Esophagus squamous epithelium (tissue), 5 donors: ENCODE measurements at places on chromosomes 16 and 17.

DNA sequence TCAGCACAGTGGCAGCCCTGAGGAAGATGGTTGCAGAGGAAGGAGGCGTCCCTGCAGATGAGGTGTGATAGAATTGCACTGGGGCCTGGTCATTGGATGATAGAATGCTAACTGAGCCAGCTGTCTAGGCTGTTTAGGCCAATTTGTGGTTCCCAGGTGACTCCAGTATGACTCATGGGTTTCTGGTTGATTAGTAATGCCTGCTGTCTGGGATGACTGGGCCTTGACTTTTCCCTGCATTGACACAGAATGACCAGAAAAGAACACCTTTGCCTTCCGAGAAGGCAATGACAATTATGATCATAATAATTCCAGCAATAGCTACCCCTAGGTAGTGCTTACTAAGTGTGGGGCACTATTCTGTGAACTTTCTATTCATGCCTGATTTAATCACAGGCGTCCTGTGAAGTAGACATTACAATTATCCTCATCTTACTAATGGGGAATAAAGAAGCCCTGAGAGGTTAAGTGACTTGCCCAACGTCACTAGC, 31.5 kb downstream of the USP43 start:
- DNase-seq: no peak

DNA sequence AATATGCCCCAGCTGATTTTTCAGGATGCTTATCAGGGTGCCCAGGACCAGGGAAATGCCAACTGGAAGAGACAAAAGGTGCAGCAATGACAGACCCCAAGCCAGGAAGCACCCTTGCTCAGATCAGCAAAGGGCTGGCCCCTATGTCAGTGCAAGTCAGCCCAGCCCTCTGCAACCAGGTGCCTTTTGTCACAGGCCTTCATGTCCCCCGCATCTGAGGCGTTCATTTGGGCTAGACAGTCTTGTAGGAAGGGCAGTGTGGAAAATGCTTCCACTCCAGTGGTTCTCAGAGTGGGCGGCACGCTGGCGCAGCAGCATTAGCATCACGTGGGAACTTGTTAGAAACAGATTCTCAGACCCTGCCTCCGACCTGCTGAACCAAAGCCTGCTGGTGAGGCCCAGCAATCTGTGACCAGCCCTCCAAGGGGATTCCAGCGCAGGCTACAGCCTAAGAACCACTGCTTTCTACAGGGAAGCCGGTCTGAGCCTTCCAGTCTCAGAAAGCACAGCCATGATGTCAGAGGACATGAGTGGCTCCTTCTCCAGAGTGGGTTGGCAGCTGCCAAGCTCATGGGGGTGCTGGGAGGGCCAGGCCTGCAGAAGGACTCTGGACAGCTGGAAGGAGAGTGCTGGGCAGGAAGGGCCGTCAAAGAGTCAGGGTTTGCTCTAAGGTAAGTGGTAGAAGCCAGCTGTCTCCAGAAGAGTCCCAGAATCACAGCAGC, 13.1 kb downstream of the SLC47A2 start:
- DNase-seq: no peak

- DNase-seq: no peak
These were observed 20.1 kb upstream of the MLYCD start for GRCh38 chr16:83878838-83879237.

DNA sequence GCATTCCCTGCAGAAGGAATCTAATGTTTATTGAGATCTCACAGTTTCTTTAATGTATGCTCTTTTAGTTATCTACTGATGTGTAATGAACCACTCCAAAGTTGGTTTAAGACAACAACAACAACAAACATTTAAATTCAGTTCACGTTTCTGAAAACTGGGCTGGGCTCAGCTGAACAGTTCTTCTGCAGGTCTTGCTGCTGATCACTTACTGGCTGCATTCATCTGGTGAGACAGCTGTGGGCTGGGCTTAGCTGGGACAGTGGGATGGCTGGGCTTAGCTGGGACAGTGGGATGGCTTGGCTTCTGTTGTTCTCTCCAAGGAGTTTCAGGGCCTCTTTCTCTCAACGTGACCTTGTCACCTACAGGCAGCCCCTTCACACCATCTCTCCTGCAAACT, 544.3 kb upstream of the CDH5 start:
- DNase-seq: no peak

DNA sequence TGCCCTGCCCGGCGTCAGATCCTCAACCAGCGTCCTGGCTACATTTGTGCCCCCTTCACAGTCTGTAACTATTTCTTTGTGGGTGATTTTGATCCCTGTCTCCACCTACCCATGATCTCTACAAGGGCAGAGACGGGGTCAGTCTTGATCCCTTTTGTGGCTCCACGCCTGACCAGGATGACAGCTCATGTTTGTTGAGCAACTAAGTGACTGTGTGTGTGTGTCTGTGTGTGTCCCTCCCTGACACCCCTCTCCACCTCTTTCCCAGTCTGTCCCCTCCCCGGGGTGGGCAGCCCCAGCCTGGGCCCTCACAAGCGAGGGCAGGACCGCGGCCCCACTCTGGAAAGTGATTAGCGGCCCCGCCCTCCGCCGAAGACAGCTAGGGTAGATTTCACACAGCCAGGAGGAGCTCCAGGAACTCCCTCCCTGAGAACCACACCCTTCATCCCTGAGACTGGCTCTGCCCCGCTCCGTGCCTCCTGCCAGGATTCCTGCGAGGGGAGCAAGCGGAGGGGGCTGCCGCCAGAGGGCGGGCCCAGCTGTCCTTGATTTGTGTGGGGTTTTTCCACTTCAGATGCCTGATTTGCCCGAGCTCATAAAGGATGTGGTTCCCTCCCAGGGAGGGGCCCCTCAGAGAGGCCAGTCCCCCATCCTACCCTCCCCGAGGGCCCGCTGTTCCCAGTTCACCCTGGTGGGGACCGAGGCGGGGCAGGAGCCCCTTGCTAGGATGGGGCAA, 5.3 kb upstream of the HS3ST6 start:
- no peak for DNase-seq

- DNase-seq: no peak
These were observed 13.6 kb downstream of the OR1D5 start for GRCh38 chr17:3049705-3050295.

DNA sequence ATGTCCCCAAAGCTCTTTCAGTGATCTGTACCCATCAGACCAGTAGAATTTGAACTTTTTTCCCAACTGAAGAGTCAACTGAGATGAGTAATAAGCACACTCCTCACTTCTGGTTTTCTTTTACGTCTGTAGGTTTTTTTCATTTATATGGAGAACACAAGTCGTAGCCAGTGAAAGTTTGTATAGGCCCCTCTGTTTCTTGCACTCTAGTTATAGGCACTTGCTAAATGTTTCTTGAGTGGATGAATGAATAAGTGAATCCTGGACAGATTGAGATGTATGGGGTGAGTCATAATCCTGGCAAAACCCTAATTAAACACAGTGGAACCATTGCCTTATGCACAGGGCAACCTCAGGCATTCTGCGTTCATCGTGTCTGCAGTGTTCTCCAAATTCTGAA, 193.7 kb upstream of the TBX2 start:
- no peak for DNase-seq

DNA sequence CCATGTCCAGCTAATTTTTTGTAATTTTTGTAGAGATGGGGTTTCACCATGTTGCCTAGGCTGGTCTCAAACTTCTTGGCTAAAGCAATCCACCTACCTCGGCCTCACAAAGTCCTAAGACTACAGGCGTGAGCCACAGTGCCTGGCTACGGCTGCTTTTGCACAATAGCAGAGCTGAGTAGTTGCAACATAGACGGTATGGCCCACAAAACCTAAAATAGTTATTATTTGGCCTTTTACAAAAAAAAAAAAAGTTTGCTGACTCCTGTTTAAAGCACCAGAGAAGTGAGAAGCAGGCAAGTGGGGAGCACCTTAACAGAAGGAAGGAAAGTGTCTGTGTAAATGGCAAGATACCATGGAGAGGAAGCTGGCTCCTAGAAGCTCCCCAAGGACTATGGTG, 5.3 kb upstream of the HSF5 start:
- DNase-seq: no peak

DNA sequence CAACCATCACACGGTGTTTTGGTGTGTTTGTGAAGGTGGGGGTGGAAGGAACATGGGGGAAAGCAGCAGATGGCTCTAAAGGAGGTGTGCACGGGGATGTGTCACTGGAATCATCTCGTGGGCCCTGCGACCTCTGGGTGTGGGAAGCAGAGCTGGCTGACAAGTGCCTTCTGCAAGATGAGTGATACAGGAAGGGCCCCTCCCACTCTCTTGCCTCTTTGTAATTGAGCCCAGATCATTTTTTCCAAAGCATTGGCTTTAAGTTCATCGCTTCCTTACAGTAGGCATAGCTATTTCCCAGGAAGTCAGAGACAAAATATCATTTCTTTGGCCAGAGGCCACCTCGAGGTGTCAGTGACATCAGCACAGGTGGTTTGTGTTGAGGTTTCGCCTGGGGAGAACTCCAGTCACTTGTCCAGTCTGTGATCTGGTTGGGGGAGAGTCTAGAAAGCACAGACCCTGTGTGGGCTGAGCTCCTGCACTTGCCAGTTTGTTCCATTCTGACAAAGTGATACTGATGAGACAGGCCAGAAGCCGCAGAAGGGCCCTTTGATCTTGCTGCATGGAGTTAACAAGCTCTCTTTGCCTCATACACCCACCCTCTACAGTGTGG, 20.6 kb upstream of the SNTB2 start:
- DNase-seq: no peak

DNA sequence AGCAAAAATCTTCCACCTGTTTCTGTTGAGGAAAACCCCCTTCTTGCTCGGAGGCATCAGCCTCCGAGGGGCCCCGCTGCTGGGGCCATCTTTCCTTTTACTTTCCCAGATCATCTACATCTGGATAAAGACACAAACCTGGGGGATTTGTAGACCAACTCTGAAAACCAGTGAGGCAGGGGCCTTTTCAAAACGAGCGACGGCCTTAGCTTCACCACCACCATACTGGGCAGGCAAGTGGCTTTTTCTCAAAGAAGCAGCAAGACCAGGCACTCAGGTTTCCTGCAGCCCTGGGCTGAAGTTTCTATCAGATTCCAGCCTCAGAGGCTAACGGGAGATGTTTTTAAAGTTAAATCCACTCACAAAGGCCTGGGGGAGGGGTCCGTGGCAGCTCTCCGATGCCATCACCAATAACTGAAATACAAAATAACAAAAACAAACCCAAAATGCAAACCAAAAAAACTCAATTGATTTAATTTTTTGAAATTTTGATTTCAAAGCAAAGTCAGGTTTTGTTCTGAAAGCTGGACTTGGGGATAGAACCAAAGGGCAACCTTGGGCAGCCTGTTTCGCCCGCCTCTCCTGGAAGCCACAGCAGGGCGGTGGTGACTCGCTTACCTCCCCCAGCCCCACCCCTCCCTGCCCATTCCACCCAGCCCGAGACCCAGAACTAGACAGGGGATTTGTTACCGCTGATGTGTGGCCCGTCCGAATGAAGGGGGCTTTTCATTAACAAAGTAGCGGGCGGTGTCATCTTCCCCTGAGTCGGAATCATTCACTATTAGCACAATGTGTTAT, 55.8 kb downstream of the SALL1 start:
- no peak for DNase-seq

- no peak for DNase-seq
These were observed 11.8 kb downstream of the GNPTG start for GRCh38 chr16:1363501-1364041.

DNA sequence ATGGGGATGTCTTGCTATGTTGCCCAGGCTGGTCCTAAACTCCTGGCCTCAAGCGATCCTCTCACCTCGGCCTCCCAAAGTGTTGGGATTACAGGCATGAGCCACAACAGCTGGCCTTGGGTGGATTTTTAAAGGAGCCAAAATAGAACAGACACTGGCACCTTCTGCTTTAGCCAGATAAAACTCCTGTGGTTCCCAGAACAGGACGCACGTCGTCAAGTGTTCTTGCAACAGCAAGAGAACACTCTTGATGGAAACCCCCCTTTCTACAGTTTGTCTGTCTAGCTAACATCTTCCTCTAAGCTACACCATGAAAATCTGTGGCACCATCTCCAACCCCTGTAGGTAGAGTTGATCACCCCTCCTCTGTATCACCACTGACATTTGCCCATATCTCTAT, 122.6 kb downstream of the NPIPB5 start:
- DNase-seq: no peak

DNA sequence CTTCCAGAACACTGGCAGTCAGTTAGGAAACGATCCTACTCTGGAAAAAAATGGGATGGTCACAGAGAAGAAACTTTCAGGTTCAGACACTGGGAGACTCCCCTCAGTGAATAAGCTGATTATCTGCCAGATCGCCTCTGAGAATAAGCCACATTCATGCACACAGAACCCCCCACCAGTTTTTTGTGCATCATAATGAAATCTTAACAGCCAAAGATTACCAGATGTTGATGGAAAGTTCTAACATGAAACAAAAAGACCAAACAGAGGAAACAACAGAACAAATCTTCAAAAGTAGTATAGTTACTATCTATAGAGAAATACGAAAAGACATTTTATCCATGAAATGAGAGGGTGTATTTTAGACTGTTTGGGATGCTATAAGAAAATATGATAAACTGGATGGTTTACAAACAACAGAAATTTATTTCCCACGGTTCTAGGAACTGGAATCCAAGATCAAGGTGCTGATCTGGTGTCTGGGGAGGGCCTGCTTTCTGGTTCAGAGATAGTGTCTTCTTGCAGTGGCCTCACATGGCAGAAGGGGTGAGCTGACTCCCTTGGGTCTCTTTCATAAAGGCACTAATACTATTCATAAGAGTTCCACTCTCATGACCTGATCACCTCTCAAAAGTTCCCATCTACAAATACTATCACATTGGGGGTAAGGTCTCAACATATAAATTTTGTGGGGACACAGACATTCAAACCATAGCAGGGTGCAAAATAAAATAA, 8.0 kb upstream of the AMZ2 start:
- DNase-seq: no peak

GRCh38 chr16:24683847-24684493, 45.5 kb upstream of the TNRC6A start:
- no peak for DNase-seq

GRCh38 chr17:49445591-49445990, 30.9 kb upstream of the PHB1 start:
- no peak for DNase-seq

DNA sequence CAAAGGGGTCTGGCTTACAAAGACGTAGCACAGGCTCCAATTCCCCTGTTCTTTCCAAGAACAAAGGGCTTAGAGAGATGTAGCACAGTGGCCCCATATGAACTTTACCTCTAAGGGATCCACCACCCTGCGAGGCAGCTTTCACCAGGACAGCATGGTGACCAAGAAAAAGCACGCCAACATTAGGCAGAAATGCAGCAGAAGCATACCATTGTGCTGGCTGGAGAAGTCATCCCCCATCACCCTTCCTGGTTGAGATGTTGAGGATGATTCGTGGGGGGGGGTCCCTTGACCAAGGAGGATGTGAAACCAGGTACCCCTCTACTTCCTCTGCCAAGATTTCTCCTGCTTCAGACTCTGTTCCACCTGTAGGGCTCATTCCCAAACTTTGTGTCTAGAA, 48.4 kb downstream of the TMEM114 start:
- DNase-seq: no peak

DNA sequence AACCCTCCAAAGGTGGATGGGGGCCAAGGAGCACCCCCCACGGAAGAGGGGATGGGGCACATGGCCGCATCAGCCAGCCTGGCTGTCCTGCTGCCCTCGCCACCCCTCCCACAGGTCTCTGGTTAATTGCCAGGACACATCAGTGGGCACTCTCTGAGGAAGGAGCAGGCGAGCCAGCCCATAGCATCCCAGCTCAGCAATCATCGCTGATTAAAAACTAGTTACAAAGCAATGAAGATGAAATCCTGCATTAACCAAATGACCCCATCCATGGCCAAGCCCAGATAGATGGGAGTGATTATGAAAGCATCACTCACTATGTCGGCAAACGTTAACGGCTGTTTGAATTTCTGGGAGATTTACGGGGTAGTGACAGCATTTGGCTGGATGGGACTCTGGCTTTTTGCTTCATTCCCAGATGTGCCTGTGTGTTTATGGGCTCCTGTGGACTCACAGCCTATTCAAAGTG, 45.3 kb downstream of the CCDC182 start:
- DNase-seq: no peak
